ENCODE measurements at places on chromosomes 1 and 21.
A peak's percentile ranks its signal among the peaks of the same experiment; 100 is the strongest.

DNA sequence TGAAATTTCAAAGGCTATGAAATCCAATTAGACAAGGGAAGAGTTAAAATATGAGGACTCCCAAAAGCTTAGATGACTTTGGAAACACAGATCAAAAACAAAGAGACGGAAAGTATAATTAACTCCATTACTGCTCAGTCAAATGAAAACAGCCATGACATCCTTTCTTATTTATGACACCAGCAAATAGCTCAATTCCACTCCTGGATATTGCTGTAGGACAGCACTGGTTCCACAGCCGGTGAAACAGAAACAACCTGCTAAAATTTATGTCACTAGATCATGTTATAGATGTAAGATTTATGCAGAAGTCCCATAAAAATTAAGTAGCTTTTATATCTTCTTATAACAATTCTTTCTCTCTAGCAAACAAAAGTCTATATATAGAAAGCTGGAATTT, 65.6 kb upstream of the RRP15 start:
- no peak for DNase-seq

DNA sequence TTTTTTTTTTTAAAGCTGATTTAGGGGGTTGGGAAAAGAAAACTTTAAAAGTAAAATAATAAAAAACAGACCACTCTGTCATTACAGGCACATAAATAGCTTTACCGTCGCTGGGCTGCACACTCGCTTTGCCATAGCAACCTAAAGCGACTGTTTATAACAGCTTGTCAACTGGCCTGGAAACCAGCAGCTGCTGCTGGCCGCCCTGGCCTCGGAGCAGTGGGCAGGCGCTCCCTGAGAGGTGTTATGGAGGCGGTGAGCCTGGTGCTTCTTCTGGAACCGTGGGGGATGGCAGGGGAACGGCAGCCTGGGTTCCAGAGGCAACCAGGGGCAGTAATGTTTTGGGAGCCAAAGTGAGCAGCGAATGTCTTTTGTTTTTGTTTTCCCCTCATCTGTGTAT, 45.7 kb downstream of the ATP2B4 start:
- no peak for DNase-seq

GRCh38 chr1:119910618-119911017, 14.3 kb upstream of the ADAM30 start:
- no peak for DNase-seq

- no peak for DNase-seq
These were observed 2.7 kb downstream of the MLLT11 start for GRCh38 chr1:151062741-151063371.

- DNase-seq: peak; percentile 29
These were observed 40.2 kb downstream of the FASLG start for GRCh38 chr1:172699111-172699510.

GRCh38 chr1:85571828-85572227, 8.7 kb upstream of the CCN1 start:
- DNase-seq: no peak

DNA sequence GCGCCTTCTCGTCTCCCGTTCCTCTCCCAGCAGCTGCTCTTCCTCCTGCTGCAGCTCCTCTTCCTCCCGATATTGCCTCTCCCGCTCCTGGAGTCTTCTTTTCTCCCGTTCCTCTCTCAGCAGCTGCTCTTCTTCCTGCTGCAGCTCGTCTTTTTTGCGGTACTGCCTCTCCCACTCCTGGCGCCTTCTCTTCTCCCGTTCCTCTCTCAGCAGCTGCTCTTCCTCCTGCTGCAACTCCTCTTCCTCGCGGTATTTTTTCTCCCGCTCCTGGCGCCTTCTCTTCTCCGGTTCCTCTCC, 5.3 kb downstream of the TCHH start:
- no peak for DNase-seq

GRCh38 chr1:33326785-33327184, 5.9 kb upstream of the A3GALT2 start:
- DNase-seq: no peak

DNA sequence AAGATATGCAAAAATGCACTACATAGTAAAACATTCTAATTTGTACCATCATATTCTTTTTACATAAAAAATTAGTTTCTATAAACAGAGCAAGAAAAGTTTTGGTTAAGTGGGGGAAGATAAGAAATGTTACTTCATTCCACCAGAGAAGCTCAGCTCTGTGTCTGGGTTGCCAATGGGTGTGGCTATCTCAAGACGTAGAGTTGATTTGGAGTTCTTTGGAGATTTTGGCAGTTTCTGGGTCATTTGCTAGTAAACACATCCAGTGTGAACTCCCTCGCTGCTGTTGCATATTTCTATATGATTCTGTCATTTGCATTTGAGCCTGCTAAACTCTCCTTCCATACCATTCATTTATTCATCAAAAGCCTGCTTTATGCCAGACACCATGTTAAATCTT, 7.2 kb downstream of the RGL1 start:
- no peak for DNase-seq

GRCh38 chr1:168441745-168442144, 102.1 kb downstream of the XCL2 start:
- DNase-seq: no peak

DNA sequence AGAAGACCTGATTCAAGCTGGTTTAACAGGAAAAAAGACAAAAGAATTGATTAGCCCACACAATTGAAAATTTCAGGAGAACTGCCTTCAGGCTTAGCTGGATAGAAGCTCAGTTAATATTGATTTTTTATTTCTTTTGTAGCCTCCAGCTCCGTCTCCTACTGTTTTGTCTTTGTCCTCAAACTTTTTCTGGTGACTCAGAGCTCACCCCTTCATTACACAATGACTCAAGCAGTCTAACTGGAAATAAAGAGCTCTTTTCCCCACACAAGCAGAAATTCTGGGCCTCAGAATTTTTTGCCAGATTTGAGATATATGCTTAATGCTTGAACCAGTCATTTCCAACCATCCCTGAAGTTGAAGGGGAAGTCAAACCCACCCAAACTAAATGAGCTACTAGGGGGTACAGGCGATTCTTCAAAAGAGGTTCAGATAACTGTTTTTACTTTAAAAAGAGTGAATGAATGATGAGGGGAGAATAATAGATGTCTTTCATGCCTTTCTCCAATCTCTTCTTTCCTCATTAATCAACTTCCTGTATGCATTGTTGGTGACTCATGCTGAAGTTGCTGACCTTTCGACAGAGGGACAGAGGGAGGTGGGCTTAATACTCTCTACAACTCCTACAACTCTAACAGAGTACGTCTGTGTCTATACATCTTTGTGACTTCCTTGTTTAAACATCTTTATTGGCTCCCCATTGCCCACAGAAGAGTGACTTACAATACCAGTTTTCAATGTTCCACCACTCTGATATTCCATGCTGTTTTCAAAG, 6.2 kb upstream of the ACP6 start:
- no peak for DNase-seq

- DNase-seq: no peak
These were observed 106.5 kb downstream of the SLC16A1 start for GRCh38 chr1:112849425-112850033.

DNA sequence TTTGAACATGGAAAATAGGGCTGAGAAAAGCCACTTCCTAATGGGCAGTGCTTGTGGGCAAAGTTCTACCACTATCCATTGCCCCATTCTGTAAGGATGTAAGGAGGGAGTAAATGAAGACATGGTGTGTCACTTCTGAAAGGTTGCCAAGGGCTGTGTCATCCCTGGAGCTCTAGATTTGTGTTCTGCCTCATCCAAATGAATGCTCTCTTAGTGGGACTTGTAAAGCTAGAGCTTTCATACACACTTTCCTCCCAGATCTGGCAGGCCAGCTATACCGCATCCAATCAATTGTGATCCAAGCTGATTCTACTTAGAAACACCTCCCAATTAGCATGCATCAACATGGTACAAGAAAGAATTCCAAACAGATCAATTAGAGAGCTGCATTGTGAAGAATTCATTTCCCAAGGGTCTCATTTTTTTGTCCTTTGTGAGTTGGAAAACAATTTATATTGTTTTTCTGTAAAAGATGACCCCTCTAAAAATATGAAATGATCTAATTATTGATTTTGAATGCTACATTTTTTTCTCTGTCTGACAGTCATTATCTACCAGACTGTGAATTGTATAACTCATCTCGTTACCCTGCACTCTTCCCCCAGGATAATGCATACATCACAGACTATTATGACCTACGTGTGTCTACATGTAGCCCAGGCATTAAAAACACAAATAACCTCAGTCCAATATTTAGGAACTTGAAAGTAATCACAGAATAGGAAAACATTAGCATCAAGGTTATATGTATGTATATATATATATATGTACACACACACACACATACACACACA, 117.1 kb upstream of the DUSP10 start:
- DNase-seq: no peak

- no peak for DNase-seq
These were observed 1234.6 kb upstream of the ADGRL2 start for GRCh38 chr1:80566123-80566522.

GRCh38 chr1:59333626-59334277, 36.9 kb downstream of the FGGY start:
- DNase-seq: no peak

- no peak for DNase-seq
These were observed 26.9 kb downstream of the CD244 start for GRCh38 chr1:160835751-160836150.

GRCh38 chr1:230877146-230877923, 9.0 kb upstream of the C1orf198 start:
- no peak for DNase-seq

DNA sequence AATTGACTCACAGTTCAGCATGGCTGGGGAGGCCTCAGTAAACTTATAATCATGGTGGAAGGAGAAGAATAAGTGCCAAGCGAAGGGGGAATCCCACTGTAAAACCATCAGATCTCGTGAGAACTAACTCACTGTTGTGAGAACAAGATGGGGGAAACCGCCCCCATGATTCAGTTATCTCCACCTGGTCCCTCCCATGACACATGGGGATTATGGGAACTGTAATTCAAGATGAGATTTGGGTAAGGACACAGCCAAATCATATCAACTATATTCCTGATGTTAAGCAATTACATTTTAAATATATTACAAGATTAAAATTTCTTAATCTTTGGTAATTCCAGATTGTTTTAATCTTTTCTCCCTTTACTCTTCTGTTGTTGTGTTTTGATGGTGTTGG, 55.2 kb downstream of the FNBP1L start:
- no peak for DNase-seq

DNA sequence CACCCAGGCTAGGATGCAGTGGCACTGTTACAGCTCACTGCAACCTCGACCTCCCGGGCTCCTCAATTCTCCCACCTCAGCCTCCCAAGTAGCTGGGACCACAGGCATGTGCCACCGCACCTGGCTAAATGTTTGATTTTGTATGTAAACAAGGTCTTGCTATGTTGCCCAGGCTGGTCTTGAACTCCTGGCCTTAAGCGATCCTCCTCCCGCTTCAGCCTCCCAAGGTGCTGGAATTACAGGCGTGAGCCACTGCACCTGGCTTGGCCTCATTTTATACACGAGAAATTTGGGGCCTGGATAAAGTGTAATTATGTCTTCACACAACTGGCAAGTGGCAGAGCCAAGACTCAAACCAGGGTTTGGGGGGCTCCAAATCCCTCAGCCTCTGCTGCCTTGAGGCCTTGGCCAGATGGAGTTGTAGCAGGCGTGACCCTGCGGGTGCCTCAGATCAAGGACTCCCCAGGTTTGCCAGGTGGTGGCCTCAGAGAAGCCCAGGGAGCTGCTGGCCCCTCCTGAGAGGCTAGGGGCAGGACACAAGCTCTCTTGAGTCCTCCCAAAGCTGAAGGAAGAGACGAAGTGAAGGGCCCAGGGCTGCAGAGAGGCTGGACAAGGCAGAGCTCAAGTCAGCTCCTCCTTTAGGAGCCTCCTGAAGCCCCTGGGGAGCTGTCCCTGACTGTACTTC, 61.7 kb downstream of the MDM4 start:
- DNase-seq: no peak

- DNase-seq: no peak
These were observed 12.5 kb downstream of the AADACL3 start for GRCh38 chr1:12728391-12728790.

DNA sequence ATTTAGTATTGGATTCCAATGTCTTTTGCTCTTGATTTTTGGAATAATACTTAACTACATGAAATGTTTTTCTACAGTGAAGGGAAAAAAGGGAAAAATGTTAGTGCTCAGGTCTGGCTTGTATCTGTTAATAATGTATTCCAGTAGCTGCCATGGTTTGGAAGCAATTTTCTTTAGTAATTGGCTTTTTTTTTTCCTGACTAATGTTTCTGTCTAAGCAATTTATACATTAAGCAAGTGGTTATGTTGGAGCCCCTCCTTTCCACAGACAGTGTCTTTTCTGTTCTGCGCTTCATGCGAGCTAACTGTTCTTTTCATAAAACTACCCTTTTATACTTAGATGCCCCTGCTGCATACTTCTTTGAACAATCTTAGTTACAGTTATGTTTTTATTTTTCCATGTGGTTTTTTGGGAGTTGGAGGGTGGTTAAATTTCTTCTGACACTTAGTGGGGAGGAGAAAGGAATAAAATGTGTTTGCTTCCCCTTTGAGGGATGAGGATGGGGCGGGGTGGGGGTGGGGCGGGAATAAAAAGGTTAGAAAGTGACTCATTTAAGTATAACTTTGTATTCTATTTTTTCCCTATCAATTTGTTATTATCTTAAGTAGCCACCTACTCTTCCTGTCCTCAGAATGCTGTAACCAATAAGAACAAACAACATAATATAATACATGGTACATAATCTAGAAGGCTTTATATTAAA, 83.1 kb downstream of the CLIC4 start:
- no peak for DNase-seq

DNA sequence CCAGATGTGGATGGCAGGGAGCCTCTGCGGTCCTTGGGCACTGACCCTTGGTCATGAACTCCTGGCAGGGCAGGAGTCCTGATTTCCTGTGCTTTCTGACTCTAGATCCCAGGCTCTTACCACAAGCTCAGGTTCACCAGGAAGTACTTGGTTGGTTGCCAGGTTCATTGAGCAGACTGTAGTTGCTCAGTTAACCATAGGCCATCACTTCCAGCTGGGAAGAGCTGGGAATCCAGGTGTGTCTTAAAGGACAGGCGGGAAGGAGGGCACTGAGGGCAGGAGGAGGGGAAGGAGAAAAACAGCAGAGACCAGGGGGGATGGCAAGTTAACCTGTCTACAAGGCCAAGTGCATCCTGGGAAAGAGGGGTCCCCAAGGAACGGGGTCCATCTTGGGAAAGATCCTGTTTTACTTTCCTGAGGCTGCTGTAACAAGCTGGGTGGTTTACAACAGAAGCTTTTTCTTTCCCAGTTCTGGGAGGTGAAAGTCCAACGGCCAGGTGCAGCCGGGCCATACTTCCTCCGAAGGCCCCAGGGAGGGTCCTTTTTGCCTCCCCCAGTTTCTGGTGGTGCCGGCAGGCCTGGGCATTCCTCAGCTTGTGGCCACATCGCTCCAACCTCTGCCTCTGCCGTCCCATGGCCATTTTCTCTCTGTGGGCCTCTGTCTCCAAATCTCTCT, 11.6 kb downstream of the KCNAB2 start:
- no peak for DNase-seq

- DNase-seq: no peak
These were observed 11.4 kb upstream of the RNF187 start for GRCh38 chr1:228475812-228476211.

GRCh38 chr1:236282425-236282716, 613 bp upstream of the ERO1B start:
- peak; percentile 21 for DNase-seq
